Tongue (tissue), 3 donors: ENCODE measurements at places on chromosomes 13 and 19. TPM values are rescaled to one million over a fixed set of nuclear protein-coding genes. Genes with fewer than 3 reads are reported as not detected.

DNA sequence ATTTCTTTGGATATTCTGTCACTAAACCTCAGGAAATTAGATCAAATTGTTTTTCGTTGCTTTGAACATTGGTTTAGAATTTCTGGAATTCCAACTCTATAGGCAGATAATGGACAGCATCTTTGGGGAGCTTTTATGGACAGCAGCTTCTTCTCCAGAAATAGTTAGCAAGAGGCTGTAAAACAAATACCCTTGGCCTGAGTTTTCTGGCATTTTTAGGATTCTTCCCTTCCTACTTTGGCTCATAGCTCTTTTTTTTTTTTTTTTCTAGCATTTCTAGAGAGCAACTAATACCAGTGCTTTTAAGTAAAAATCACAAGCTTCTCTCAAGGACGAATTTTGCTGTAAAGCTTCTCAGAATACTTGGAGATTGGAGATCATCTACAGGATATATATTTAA is 169.8 kb upstream of the SPRY2 start:
- no peak for DNase-seq

DNA sequence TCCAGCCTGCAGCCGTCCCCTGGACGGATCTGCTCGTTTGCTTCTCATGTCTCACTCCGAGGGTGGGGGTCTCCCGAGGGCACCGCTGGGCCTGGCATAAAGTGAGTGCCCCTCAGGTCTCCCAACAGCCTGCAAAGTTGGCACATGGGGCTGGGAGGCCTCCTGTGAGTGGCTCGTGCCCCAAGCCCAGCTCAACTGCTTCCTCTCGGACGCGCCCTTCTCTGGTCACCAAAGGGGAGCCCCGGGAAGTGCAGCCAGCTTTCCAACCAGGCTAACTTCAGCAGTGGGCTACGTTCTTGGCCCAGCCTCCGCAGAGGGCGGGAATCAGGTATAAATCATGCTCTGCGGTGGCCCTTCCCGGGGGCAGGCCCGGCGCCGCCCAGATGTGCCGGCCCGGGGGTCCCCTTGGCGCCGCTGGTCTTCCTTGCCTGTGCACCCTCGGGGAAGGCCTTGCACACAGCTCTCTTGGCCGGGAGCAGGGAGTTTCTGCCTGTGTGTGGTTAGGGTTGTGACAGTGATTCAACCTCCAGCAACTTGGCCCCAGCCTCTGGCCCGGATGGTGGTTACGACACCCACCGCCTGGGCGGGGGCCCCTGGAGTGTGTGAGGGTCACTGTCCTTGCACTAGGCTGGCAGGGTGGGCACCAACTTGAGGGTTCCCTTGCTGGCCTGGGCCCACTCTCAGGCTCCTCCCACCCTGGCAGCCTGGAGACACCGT is 20.7 kb downstream of the CEBPG start:
- no peak for DNase-seq

Gene KLK6
- not detected for total RNA-seq

DNA sequence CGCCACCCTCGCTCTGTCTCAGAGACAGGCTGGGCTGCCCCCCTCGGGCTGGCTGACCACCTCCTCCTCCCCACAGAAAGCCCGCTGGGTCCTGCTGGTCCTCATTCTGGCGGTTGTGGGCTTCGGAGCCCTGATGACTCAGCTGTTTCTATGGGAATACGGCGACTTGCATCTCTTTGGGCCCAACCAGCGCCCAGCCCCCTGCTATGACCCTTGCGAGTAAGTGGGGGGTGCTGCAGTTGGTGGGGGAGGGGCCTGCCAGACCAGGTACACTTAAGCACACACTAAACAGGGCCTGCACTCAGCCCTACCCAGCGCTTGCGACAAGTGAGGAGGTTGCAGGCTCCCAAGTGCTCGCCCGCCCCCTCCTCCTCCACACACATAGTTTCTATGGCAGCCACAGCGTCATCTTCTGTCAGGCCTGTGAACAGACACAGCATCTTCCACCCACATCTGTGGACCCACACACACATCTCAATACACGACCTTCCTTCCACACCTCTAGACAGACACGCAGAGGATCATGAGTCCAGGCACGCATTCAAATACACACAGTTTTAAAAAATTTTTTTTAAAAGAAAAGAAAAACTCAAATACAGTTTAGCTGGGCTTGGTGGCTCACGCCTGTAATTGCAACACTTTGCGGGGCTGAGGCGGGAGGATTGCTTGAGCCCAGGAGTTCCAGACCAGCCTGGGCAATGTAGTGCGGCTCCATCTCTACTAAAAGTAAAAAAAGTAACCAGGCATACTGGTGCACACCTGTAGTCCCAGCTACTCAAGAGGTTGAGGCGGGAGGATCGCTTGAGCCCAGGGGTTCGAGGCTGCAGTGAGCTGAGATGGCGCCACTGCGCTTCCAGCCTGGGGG is 18.4 kb downstream of the PLD3 start:
- DNase-seq, result peak; percentile 73

GRCh38 chr13:40933508-40934204 is 85.5 kb downstream of the ELF1 start:
- DNase-seq, result no peak

Gene MEIOSIN
- not detected for total RNA-seq

- DNase-seq, result no peak
Observed at GRCh38 chr19:32631381-32631780, 43.6 kb downstream of the ANKRD27 start.

- peak; percentile 17 for DNase-seq
Observed at GRCh38 chr13:70784207-70784989, 676.1 kb upstream of the KLHL1 start.

DNA sequence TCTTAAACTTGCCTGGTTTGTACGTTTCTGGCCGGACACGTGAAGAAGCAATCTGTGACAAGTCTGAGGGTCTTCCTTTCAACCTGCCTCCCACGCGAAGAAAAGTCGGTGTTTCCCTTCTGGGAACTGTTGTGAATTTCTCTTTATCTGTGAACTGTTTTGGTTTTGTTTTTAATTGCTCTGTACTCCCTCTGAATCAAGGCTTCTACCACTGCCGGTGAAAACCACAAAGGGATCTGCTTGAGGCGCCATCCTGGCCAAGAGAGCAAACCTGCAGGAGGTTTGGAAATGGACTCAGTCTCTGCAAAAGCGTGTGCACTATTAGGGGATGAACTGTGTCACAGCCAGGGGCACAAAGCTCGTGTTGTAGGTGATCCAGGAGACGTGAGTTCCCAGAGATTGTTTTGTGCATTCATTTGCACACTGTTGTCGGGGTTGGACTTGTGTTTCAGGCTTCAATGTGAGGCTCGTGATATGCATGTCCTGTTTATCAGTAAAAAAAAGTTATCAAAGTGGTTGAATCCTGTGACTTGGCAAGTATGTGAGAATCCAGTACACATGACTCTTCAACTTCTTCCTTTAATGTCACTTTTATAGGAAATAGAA is 9.7 kb downstream of the SIGLEC8 start:
- DNase-seq, result no peak

Gene ADGRE2
- total RNA-seq, result 0.31 TPM

Gene NXNL1
- not detected for total RNA-seq

- DNase-seq, result no peak
Observed at GRCh38 chr19:40717325-40717879, 490 bp downstream of the ITPKC start.

Gene R3HDM4
- total RNA-seq, result 23.2 TPM

DNA sequence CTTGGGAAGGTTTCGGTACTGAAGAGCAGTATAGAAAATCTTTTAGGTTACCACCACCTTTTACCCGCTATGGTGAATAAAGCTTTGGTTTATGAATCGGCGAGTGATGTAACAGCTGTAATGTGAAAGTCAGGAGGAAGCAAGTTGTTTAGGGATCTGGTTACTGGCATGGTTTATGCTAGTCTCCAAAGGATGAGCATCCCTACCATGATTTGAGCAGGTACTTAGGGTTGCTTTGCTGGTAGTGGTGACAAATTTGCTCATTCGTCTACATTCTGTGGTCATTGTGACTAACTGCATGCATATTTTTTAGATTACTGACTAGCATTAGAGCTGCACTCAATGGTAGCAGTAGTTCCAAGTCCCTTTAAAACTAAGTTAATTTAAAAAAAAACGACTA is 104.1 kb downstream of the FRY start:
- no peak for DNase-seq

DNA sequence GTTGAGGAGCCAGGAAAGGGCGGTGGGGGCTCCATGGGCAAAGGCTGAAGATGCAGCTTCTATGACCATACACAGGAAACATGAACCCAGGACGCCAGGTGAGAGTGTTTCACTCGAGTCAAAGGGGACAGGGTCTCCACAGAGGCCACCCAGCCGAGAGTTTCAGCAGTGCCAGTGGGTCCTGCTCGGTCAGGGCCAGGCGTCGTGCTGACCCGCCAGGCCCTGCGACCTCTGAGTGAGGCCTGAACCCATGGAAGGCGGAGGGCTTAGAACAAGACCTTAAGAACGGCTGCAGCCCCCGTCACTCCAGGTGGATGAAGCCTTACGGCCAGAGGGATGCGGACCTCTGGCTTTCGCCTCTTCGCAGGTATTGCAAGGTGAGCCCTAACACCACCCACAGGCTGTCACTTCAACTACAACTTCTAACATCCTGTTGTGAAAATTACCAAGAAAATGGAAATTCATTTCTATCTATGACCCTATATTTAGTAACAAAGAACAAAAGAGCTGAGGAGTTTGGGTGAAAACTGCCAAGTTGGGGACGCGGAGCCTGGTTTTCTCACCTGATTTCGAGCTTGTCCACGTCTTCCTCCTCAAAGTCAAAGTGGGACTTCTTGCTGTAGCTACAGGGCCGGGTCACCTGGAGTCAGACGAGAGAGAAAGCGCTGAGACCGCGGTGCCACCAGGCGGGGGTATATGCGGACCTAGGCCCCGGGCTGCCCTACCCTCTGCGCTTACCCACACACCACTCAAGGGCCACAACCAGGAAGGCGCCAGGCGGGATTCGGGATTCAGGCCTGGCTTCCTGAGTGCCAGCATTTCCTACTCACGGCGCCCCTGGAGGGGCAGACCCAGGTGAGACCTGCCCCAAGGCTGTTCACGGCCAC is 50.1 kb upstream of the C13orf46 start:
- DNase-seq, result no peak

DNA sequence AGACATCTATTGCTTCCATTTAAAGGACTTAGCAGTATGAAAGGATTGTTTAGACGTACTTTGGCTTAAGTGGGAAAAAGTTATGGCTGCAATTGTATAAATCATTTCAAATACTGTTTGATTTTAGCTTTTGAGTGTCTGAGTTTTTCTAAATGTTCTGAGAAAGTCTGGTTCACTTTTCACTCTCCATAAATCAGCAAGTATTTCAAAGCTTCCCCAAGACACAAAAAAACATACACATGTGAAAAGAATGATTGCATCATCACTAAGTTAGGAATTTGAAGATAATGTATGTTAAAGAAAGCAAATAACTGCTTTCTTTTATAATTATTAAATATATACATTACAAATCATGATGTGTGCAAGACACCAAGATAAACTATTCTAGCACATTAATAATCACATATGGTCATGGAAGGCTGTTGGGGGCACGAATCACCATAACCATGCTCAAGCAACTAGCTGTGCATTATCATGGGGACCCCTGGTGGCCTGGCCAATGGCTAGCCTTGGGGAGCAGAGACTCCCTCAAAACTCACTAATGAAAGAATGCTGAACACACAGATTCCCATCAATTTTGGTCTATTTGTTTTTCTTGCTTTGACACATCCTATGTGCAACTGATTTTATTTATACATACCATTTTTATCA is 111.1 kb downstream of the MIPEP start:
- no peak for DNase-seq

Gene COL4A2
- 785 TPM for total RNA-seq

DNA sequence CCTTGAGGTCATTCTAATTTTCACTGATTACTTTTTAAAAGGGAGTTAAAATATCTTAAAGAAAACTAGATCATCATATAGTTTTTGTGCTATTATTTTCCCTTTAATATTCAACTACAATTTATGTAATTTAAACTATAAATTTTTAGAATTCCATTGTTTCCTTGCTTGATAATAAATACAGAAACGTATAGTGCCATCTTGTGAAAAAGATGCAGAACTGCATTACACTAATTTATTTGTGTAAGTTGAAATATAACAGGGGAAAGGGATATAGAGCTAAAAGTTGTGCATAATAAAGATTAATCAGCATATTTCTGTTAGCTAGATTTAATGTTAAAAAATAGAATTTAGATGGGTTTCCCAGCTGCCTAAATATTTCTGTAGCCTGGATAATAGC is 61.5 kb upstream of the TDRD3 start:
- no peak for DNase-seq

Gene GAMT
- total RNA-seq, result 102 TPM

DNA sequence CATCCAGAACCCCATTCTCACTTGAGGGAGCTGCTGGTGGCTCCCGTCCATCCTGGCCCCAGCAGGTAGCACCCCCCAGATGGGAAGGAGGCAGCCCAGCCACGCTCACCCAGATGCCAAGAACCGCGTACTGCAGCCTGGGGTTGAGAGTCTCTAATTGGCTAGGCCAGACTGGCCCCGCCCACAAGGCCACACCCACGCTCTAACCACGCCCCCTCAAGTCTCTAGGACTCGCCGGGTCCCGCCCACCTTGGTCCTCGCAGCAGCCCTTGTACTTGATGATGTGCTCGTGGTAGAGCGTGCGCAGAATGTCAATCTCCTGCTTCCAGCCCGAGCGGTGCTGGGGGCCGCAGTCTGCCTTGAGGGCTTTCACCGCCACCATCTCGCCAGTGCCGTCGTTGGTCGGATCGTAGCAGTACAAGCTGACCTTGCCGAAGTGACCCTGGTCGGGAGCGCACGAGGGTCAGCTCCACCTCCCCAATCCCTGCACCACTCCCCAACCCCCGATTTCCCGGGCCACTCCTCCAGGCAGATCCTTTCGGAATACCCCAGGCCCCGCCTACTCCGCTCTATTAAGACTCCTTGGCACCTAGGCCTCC is 14.5 kb upstream of the ICAM3 start:
- peak; percentile 75 for DNase-seq

Gene PNMA8A
- 47.1 TPM for total RNA-seq

Gene NUFIP1
- total RNA-seq, result 4.3 TPM

DNA sequence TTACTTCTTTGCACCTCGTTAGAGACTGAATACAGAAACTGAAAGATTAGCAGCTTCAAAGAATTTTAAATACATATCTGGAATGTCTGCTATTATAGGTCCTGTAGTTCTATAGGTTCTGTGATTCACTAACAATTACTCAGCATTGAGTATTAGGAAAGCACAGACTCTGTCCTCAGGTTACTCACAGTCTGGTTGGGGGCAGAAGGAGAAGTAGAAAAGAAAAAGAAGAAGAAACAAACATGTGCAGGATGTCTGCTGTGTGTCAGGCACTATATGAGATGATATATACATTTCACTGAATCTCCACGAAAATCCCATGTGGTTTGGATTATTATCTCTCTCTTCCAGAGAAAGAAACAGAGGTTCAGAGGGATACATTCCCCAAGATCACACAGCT is 40.1 kb downstream of the SERTM1 start:
- no peak for DNase-seq

Gene TMEM190
- total RNA-seq, result not detected

Gene TJP3
- 5.4 TPM for total RNA-seq
